Stimulated activated CD4-positive, alpha-beta T cell treated with anti-CD3 and anti-CD28 coated beads, Interleukin-2, amount 100 ng/mL, for 48 hours (primary cell): ENCODE measurements at places on chromosomes 1 and 21.

DNA sequence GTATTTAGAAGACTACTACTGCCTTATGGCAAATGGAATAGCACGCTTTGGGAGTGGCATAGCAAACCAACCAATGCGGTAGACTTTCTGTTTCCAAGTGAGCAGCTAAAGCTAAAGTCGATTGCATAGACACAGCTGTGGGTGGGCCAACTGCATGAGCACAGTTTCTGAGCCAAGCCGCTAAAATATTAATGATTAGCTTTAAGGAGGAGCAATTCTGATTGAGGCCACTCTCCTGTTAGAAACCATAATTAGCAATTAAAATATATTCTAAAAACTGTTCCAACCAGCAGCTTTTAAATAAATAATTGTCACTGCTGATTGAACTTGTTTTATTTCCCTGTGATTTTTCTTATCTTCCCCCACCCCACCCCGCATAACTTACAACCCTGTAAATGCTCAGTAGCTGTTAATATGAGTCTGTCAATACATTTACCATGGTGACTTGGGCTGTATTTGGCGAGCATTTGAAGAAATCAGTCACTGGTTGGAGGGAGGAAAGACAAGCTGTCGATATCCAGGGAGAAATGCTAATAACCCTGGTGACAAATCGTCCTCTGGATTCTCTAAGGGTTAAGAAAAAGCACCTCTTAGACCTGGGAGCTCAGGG is 32.2 kb downstream of the RNF220 start:
- DNase-seq = no peak

- no peak for DNase-seq
These were observed 15.4 kb downstream of the ATP1A2 start for GRCh38 chr1:160130939-160131338.

DNA sequence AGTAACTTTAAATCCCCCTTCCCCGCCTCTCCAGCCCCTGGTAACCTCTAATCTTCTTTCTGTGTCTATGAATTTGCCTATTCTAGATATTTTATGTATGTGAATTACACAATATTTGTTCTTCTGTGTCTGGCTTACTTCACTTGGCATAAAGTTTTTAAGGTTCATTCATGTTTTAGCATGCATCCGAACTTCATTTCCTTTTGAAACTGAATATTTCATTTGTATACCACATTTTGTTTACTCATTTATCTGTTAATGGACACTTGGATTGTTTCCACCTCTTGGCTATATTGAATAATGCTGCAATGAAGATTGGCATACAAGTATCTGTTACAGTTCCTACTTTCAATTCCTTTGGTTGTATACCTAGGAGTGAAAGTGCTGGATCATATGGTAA is 205.3 kb downstream of the TM2D1 start:
- DNase-seq = no peak

DNA sequence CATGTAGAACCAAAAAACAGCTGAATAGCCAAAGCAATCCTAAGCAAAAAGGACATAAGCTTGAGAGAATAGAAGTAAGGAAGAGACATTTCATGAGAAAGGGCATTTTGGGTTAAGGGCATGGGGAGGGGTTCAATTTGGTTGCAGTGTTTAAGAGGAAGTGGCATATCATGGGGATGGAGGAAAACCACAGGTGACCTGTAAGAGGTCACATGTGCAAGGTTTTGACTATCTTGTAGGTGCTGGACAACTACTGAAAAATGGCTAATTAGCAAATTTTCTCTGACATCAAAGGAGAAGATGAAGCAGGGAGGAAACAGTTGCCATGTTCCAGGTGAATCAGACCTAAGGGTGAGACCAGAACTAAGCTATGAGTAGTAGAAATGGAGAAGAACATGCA is 31.3 kb upstream of the ROR1 start:
- DNase-seq = no peak

GRCh38 chr1:160410406-160411005 is 10.1 kb downstream of the VANGL2 start:
- no peak for DNase-seq

GRCh38 chr1:1202831-1203560 is 3.4 kb downstream of the TNFRSF18 start:
- no peak for DNase-seq

- no peak for DNase-seq
These were observed 53.8 kb upstream of the HPDL start for GRCh38 chr1:45272913-45273371.

GRCh38 chr1:153598309-153599172 is 14.4 kb downstream of the S100A16 start:
- DNase-seq = no peak

DNA sequence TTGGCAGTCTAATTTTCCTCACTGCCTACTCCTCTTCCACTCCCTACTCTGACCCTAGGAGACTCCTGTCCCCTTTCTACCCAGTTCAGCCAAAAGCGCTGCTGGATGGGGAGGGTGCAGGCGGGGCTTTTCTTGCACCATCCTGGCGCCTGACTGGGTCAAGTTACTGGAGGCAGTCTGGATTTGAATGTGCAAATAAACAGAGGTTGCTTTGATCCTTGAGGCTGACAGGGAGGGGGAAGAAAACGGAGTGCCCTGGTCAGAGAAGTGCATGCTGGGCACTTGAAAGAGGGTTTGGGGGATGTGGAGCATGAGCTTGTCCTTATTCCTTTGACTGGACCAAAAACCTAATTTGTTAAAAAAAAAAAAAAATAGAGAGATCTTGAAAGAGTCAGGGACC is 76.8 kb upstream of the SOX13 start:
- DNase-seq = no peak

- DNase-seq = peak; percentile 5
These were observed 123.9 kb downstream of the PTBP2 start for GRCh38 chr1:96845464-96845863.

GRCh38 chr21:26818906-26819305 is 26.3 kb downstream of the ADAMTS1 start:
- DNase-seq = no peak

DNA sequence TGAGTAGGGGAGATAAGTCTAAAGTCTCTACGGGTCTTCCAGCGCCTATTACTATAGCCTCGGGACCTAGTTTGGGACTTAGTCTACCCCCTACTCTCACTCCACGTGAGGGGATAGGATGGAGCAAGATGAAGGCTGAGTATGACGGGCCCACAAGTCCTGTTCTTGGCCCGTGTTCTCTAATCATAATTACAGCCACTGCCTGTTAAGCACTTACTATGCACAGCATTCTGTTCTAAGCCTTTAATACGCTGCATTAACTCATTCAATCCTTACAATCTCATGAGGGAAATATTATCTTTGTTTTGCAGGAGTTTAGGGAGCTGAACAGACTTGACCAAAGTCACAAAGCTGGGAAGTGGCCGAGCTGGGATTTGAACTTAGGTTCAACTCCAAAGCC is 23.9 kb upstream of the EPB41 start:
- DNase-seq = no peak

- no peak for DNase-seq
These were observed 35.6 kb downstream of the ST7L start for GRCh38 chr1:112583366-112583765.

GRCh38 chr1:224392411-224393249 is 36.0 kb downstream of the CNIH4 start:
- no peak for DNase-seq

- no peak for DNase-seq
These were observed 3.1 kb downstream of the TFAP2E start for GRCh38 chr1:35576061-35576765.
